ENCODE measurements at places on chromosomes 1 and 21.

DNA sequence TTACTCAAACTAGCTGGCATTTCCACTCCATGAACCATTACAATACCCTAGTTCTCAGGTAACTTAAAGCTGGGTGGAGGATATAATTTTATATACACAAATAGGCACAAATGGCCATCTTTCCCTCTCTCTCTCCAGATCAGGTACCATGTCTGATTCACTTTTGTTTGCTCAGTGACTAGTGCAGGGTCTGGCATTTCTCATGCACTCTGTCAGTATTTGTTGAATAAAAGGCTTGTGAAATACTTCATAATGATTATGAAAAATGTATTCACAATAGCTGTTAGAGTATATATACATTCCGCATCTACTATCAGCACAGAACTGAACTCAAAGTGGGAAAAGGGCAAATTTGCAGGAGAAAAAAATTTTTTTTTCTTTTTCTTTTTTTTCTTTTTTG is 510.2 kb upstream of the USP24 start:
- no peak for DNase-seq

GRCh38 chr1:51344602-51345299 is 14.4 kb upstream of the TTC39A start:
- DNase-seq = no peak

GRCh38 chr1:211734791-211735190 is 59.4 kb upstream of the NEK2 start:
- DNase-seq = no peak

GRCh38 chr1:86318436-86318835 is 77.7 kb downstream of the ODF2L start:
- DNase-seq = no peak

DNA sequence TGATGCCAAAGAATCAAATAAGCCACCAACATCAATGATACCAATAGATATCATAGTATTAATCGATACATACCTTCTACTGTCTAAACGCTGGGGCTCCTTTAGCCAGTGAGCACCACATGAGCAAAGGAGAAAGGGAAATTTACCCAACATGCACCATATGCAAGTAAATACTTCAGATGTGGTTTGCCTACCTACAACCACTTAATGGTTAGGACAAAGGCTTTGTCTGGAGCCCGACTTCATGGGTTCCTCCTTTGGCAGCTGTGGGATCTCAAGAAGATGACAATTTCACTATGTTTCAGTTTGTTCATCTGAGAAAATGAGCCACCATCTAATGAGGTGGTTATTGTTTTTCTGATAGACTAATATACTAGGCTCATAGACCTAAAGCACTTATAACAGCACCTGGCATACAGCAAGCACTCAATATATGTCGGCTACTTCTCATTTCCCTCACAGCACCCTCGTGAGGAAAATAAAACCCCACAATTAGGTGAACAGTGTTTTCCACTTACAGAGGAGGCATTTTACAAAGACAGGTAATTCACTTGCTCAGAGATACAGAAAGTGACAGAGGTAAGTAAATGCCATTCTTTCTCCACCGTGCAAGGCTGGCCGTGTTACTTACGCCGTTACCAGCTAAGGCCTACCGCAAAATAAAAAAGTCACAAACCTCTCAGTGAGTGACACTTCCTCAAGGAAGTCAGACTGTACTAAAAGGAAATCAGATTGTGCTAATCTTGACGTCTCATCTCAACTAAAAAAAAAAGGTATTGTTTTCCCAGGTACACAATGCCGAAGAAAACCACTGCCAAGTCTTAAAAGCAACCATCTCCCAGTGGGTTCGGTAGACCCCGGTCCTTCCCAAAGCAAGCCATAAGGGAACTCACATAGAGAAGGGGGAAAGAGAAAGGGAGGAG is 1.6 kb downstream of the TTC13 start:
- peak; percentile 22 for DNase-seq

- DNase-seq = no peak
Observed at GRCh38 chr1:38784452-38785284, 74.9 kb downstream of the RRAGC start.

- no peak for DNase-seq
Observed at GRCh38 chr1:38179483-38179882, 132.9 kb upstream of the POU3F1 start.

DNA sequence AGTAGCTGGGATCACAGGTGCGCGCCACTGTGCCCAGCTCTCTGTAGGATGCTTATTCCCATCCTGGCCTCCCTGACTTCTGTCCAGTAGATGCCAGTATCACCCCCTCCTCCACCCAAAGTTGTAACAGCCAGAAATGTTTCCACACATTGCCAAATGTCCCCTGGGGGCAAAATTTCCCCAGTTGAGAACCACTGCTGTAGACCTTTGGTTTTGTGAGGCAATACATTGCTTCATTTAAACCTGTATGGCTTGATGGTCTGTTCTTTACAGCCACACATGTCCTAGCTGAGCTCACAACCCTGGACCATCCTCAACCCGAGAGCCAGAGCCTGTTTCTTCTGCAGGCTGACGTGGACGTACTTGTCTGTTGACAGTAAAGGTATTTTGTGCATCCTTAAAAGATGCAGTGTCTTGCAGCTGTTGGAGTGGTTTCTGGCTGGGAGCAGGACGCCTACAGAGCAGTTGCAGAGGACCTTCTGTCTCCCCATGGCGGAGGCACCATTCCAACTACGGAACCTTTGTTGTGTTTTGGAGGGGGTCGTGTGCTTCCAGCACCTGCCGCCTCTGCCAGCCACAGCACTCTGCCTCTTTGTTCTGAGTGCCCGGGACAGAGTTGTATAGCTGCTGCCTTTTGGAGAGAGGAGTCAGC is 26.6 kb downstream of the DOP1B start:
- DNase-seq = no peak

Data from stimulated activated CD4-positive, alpha-beta T cell treated with anti-CD3 and anti-CD28 coated beads, Interleukin-4, amount 100 ng/mL, for 24 hours (primary cell).